Panc1 (cell line): ENCODE measurements at places on chromosomes 2 and 18.

- DNase-seq, result no peak
Observed at GRCh38 chr18:598124-598589, 1.4 kb downstream of the CLUL1 start.

- DNase-seq, result no peak
Observed at GRCh38 chr2:217077831-217078407, 218.1 kb upstream of the TNP1 start.

DNA sequence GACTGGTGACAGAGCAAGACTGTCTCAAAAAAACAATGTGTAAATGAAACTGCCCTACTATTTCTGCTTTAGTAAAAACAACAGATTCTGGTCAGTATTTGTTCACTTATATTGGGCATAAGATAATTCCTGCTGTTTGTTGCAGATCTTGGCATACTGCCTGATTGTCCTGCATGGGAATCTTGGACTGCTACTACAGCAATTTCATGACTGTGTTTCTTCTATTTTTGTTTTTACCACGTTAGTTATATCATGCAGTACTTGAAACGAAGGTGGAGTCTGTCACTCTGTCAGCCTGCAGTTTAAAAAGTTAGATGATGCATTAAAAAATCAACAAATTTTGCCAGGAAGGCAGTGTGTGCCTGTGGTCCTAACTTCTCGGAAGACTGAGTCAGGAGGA lies 14.2 kb upstream of the CLASP1 start:
- no peak for DNase-seq

- no peak for DNase-seq
Observed at GRCh38 chr18:46278481-46279465, 174.6 kb downstream of the HAUS1 start.

DNA sequence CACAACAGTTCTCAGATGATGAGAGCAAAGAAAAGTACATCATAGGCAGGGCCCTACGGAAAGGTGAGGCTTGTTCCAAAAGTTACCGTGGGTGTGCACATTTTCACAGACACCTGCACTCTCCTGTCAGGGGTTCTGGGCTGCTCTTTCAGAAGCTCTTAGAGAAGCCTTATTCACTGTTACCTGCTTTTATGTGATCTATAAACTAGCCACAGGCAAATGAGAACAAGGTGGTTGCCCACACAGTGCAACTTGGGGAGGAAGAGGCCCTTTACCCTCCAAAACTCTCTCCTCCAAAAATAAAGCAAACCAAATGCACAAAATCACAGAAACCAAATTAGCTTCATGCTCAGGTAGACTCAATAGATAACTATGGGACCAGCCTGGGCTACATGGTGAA lies 11.1 kb upstream of the CUL3 start:
- no peak for DNase-seq

DNA sequence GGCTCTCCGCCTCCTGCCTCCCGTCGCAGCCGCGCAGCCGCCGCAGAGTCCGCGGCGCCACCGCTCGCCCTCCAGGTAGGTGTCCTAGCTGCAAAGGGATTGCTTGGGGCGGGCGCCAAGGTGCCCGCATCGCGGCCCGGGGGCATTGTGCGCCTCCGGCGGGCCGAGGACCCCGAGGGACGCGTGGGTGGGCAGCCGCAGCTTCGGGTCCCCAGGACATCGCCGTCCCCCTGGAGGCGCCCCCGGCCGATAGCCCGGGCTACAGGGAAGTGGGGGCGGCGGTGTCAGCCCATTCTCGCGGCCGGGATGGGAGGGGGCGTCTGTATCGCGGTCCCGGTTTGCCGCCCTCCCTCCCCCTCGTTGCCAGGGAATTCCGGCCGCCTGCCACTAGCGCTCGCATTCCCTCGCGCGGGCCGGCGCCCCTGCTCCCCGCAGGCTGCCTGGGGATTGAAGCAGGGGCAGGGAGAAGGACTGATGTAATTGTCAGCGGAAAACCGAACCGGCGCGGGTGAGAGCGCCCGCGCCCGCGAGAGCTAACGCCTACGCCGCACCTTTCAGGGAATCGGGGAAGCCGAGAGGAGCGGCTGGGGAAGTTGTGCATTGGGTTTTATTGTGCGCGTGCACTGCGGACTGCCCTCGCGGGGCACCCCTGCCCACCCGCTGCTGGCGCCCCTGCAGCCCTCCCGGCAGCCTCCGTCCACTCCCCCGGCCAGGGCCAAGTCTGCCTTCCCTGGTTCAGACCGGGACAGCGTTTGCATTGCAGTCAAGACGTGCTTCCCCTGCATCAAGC lies 483 bp downstream of the OSBPL6 start:
- DNase-seq, result no peak

- no peak for DNase-seq
Observed at GRCh38 chr2:69578198-69578540, 65.4 kb downstream of the AAK1 start.

GRCh38 chr2:108959401-108959800 lies 29.6 kb downstream of the EDAR start:
- DNase-seq, result no peak

DNA sequence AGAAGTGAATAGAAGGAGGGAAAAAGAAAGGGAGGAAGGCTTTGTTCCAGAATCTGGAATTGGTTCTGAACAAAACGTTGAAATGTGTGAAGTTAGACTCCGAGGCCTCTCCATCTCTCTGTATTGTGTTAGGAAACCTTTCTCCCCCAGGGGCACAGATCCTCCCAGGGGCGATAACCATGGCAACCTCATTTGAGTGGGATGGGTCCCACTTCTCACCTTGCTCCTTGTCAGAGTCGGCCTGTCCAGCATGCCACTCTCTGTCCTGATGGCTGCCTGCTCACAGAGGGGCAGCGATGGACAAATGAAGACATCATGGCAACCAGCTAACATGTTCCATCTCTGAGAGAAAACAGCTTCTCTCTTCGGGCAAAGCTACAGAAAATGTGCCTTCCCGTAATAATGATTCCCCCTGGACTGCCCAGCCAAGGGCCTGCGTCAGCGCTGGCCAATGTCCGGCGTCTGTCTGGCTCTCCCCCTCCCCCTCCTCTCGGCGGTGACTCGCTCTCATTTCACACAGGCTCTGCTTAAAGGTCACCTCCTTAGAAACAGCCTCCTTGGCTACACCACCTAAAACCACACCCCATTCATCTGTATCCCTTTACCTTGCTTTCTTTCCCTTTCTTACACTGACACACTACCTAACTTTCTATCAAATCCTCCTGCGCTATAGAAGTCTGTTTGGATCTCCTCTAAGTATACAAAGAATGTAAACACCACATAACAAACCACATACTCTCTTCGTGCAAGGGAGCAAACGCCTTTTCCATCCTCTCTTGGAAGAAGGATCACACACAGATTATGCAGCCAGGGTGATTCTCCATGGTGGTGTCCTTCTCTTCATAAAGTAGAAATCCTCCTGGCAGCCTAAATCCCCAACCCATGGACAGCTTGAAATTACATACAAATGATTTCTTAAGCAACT lies 32.1 kb upstream of the TTC39C start:
- DNase-seq, result no peak

DNA sequence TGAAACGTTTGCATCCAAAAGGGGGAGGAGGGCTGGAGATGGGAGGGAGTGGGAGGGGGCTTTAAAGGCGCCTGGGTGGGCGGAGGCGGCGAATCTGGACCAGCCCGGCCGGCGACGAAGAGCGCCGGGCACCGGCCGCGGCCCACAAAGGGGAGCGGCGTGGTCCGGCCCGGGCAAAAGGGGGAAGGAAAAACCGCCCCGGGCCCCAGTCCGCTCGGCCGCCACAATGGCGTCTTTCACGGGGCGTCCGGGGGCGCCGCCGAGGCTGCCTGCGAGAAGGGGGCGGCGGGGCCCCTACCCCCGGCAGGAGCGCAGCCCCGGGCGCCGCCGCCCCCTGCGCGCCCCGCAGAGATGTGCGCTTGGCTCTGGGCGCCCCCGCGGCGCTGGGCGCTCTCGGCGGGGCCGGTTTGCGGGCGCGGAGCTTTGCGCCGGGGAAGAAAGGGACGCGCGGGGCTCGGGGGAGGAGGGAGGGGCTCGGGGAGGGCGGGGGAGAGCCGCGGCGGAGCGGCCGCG lies 108.1 kb upstream of the KCTD1 start:
- DNase-seq, result no peak

DNA sequence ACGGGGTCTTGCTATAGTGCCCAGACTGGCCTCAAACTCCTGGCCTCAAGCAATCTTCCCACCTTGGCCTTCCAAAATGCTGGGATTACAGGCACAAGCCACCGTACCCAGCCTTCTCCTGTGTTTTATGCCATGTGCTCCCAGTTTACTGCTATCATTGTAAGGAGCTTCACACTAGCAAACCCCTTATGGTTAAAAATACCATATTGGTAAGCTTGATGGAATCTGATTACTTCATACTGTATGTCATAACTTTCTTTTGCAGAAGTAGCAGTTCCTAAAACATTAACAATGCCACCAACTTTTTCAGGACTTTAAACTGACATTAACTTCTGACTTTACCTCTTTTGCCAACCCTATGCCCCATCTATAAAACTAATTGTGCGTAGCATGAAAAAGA lies 36.2 kb downstream of the HAT1 start:
- no peak for DNase-seq

DNA sequence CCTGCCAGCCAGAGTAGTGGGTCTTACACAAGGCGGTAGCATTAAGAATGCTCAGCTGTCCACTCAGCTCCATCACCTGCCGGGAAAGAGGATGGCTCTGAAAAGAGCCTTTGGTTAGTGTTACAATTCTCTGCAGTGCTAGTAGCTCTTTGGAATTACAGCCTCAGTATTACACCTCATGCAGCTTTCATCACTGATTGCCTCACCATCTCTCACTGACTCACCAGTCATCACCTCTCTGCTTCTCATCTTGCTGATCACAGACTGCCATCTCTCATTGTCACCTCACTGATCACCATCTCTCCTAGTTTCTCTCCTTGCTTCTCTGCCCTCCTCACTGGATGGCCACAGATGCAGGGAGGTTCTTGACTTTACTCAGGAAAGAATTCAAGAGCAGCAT lies 573.5 kb upstream of the SETBP1 start:
- DNase-seq, result no peak

DNA sequence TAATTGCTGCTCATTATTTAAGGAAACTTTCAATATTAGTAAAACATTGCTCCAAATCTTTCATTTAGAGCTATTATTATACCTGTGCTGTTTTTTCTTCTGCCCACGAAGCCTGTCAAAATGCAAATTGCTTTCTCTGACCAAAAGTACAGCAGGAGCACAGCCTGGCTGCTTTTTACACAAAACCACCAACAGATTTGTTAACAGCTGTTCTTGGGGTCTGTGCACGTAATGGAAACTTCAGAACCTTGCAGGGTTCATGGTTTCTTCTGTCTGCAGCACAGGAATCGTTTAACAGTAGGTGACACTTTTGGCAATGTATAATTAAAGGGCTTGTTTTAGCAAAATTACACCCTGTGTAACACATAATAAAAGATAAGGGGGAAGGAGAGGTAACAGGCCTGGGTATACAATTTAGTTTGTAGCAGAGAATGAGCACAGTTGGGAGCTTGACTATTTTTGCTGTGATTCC lies 447.3 kb downstream of the KCNJ3 start:
- no peak for DNase-seq

GRCh38 chr2:187468262-187468661 lies 20.2 kb upstream of the CALCRL start:
- no peak for DNase-seq

- DNase-seq, result no peak
Observed at GRCh38 chr2:53861824-53862223, 2.1 kb upstream of the GPR75 start.

- no peak for DNase-seq
Observed at GRCh38 chr2:127084611-127085316, 22.2 kb downstream of the BIN1 start.

GRCh38 chr2:32947484-32948143 lies 861 bp downstream of the LTBP1 start:
- DNase-seq, result no peak

GRCh38 chr2:86789687-86790133 lies 1.0 kb downstream of the CD8A start:
- DNase-seq, result no peak

DNA sequence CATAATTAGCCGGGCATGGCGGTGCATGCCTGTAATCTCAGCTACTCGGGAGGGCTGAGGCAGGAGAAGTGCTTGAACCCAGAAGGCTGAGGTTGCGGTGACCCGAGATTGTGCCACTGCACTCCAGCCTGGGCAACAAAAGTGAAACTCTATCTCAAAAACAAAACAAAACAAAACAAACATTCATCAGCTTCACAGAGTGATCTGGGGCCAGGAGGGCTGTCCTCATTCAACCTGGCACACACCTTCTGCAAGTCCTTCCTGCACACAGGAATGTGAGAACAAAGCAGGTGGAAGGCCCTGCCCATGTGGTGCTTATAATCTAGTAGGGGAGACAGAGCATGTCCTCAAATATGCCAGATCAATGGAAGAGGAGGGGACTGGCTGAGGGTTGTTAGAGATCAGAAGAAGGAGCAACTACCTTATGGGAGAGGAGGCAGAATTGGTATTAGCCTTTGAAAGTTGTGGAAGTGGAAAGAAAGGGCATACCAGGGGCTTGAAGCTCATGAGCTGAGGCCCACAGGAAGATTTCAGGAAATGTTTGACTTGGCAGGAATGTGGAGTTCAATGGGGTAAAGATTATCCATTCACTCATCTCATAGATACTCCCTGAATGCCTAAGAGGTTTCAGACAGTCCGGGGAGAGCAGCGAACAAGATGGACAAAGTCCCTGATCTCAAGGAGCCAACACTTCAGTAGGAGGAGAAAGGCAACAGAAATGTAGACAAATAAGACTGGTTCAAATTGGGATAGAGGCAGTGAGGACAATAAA lies 155.3 kb upstream of the SIX3 start:
- no peak for DNase-seq

DNA sequence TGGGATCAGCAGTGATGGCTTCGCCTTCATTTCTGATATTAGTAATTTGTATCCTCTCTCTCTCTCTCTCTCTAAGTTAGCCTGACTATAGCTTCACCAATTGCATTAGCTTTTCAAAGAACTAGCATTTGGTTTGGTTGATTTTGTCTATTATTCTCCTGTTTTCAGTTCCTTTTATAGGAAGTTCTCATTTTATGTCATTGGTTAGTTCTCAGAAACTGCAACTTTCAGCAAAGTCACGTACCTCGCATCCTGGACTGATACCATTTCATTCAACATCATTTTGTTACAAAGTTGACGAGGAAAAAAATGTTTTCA lies 450.8 kb downstream of the EIPR1 start:
- DNase-seq, result no peak

DNA sequence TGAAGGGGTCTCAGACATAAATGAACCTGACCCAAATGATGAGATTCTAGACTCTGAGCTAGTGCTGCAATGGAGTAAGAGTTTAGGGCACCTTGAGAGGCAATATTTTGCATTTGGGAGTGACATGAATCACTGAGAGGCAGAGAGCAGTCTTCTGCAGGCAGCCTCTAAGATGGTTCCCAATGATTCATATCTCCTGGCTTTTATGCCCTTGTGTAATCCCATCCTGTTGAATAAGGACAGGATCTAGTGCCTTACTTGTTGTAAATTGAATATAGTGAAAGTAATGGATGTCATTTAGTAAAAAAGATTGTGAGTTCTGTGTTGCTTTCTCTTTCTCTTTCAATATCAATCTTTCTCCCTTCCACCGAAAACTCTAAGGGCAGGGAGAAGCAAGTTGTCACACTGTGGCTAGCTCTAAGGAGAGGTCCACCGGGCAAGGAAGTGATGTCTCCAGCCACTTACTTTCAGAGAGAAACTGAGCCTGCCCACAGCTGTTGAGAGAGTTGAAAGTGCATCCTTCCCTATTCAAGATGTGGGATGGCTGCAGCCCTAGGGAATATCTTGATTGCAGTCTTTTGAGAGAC lies 144.7 kb downstream of the TRIB2 start:
- DNase-seq, result no peak
